ENCODE measurements at places on chromosomes 7 and 10. TPM values are rescaled to one million over a fixed set of nuclear protein-coding genes. Genes with fewer than 3 reads are reported as not detected.

DNA sequence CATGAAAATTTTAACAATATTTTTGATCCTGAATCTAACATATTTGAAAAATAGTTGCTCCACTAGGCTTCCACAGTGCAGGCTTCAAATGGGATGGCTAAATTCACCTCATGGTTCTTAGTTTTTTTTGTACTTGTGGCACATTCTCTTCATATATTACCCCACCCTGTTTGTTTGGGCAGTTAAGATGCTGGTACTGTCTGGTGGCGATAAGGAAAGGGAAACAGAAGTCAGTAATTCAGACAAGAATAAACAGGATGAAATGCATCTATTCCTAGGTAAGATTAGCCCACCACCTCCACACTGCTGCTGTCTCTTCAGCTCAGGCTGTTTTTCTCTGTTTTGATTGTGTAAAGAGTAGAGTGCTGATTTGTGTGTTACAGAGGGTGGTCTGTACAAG lies 44.2 kb downstream of the GLRX3 start:
- no peak for DNase-seq

DNA sequence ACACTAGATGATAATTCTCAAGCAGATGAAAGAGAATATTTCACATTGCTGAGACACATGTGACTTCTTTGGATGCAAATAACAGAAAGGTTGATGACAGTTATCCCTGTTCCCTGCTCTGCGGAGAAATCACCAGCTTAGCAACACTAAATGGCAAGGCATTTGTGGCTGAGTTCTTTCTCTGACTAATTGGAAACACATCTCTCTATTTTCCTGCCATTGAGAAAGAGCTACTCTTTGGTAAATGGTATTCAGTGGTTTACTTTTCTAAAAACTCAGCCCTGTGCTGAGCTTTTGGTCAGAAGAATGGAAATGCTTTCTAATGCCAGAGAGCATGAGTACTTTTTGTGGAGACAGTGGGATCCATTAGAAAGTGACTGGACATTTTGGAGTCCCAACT lies 771.4 kb downstream of the LRMDA start:
- no peak for DNase-seq

- DNase-seq, result no peak
These were observed 23.8 kb downstream of the CYTH3 start for GRCh38 chr7:6248581-6248980.

- no peak for DNase-seq
These were observed 14.4 kb downstream of the MRPL32 start for GRCh38 chr7:42946627-42946950.

DNA sequence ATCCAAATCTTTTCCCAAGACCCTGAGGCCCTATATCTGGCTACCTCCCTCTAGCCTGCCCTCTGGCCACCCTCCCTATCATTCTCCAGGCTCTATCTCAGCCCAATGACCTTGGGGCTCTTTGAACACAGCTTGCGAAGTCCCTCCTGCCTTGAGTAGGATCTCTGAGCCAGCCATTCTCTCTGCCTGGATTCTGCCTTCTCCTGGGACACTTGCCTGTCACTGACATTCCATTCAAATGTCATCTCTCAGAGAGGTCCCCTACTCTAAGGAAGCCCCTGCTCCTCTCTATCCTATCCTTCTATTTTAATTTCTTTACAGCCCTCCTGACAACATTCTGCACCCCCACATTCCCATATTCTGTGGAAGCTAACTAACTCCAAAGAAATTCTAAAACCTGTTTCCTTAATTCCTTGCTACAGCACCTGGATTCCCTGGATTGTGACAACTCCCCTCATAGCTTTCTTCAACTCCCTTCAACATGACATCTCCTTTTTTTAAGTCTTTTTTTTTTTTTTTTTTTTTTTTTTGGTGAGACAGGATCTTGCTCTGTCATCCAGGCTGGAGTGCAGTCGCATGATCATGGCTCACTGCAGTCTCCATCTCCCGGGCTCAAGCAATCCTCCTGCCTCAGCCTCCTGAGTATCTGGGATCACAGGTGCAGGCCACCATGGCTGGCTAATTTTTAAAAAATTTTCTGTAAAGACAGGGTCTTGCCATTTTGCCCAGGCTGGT lies 81.0 kb upstream of the ASAH2 start:
- no peak for DNase-seq

DNA sequence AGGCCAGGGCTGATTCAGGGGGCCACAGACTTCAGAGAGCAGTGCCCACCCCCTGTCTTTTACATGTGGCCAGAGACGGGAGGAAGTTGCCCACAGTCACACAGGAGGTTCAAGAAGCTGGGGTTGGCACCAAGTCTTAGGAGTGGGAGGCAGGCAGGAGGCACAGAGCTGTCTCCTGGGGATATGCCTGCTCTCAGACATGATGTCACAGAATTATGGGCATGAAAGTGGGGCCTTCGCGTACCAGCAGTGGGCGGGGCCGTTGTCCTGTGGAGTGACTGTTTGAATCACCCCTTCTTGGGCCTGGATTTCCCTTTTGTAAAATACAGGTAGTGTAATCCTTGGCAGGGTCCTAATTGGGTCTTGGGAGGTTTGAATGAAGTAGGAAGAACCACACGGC lies 81.2 kb upstream of the PPIF start:
- DNase-seq, result no peak

DNA sequence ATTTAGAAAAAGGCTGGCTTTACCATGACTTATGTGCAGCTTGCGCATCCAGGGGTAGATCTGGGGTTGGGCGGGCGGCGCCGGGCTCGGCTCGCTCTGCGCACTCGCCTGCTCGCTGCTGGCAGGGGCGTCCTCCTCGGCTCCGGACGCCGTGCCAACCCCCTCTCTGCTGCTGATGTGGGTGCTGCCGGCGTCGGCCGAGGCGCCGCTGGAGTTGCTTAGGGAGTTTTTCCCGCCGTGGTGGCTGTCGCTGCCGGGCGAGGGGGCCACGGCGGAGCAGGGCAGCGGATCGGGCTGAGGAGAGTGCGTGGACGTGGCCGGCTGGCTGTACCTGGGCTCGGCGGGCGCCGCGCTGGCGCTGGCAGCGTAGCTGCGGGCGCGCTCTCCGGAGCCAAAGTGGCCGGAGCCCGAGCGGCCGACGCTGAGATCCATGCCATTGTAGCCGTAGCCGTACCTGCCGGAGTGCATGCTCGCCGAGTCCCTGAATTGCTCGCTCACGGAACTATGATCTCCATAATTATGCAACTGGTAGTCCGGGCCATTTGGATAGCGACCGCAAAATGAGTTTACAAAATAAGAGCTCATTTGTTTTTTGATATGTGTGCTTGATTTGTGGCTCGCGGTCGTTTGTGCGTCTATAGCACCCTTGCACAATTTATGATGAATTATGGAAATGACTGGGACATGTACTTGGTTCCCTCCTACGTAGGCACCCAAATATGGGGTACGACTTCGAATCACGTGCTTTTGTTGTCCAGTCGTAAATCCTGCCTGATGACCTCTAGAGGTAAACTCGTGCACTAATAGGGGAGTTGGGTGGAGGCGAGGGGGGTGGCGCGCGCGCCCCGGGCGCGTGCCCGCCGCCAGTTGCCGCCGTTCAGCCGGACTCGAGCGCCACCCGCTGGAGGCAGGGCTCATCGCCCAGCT lies at the start of gene HOXA5:
HOXA5 (minus strand) TSS at position 659 of the 927 bp plus-strand sequence; CDS start at position 585, 74 bp downstream.
- peak; percentile 90 for DNase-seq

- DNase-seq, result no peak
These were observed 61.4 kb upstream of the NME8 start for GRCh38 chr7:37786741-37787569.

Gene CFAP46
- 4.6 TPM for total RNA-seq

Measured in neural progenitor cell (in vitro differentiated cells).